ENCODE measurements at places on chromosomes 12 and 14.
A peak's percentile ranks its signal among the peaks of the same experiment; 100 is the strongest.

GRCh38 chr12:27229367-27229766 lies 14.7 kb upstream of the STK38L start:
- no peak for DNase-seq

GRCh38 chr14:21454843-21455544 lies 929 bp downstream of the CHD8 start:
- DNase-seq, result no peak

GRCh38 chr12:70756118-70756517 lies 118.9 kb upstream of the PTPRB start:
- no peak for DNase-seq

- peak; percentile 39 for DNase-seq
These were observed 362.2 kb upstream of the DDHD1 start for GRCh38 chr14:53515276-53515675.

- DNase-seq, result no peak
These were observed 98.9 kb downstream of the PLXNC1 start for GRCh38 chr12:94247246-94247645.

DNA sequence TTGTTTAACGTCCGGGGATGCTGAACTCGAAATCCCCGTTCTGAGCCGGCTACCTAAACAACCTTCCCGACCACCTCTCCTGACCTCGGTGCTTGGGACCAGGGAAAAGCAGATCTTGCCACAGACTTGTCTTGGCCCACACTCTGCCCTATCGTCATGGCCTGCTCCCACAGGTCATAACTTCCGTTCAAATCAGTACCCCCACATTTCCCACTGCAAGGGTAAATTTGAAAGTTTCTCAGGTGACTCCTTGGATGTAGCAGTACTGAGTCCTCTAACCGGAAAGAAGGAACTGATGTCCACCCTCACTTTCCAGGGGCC lies 612 bp upstream of the RBM23 start:
- no peak for DNase-seq

DNA sequence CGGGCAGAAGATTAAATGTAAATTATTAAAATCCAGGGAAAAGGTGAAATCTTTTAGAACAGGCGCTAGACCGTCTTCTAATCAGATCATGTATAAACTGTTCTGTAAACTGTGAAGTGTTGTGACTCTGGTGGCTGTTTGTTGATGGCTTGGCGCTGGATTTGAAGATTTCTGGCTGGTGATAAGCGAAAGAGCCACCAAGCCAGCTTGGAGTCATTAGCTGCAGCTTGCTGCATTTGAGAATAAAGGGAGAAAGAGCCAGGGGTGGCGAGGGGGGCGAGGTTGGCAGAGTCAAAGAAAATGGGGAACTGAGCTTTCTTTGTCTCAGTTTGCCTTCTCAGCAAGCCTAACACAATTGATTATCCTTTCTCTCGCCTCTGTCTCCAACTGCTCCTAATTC lies 8.0 kb downstream of the SYNDIG1L start:
- no peak for DNase-seq

Data from common myeloid progenitor, CD34-positive (primary cell).